ENCODE measurements at places on chromosomes 4 and X.

- DNase-seq, result no peak
Measured at GRCh38 chr4:170979736-170980135, 833.5 kb upstream of the GALNTL6 start.

DNA sequence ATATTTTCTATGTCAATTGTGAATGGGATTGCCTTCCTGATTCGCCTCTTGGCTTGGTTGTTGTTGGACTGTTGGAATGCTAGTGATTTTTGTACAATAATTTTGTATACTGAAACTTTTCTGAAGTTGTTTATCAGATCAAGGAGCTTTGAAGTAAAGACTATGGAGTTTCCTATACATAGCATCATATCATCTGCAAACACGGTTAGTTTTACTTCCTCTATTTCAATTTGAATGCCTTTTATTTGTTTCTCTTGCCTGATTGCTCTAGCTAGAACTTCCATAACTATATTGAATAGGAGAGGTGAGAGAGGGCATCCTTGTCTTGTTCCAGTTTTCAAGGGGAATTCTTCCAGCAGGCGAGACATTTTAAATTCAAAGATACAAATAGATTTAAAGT is 226.5 kb downstream of the FBXO8 start:
- DNase-seq, result no peak

DNA sequence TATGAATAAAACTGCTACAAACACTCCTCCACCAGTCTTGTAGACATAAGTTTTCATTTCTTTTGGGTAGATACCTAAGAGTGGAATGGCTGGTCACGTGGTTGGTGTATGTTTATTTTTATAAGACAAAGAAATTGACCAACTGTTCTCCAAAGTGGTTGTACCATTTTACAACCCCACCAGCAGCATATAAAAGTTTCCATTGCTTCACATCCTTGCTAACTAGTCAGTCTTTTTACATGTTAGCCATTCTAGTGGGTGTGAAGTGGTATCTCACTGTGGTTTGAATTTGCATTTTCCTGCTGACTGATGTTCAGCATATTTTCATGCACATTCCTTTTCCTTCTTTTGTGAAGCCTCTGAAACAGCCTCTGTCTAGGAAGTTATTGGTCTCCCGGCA is 76.2 kb upstream of the ADGRG2 start:
- DNase-seq, result no peak

GRCh38 chr4:159023741-159024140 is 79.1 kb upstream of the RAPGEF2 start:
- DNase-seq, result no peak

- DNase-seq, result peak; percentile 81
Measured at GRCh38 chr4:138890891-138891570, 124.5 kb upstream of the NOCT start.

DNA sequence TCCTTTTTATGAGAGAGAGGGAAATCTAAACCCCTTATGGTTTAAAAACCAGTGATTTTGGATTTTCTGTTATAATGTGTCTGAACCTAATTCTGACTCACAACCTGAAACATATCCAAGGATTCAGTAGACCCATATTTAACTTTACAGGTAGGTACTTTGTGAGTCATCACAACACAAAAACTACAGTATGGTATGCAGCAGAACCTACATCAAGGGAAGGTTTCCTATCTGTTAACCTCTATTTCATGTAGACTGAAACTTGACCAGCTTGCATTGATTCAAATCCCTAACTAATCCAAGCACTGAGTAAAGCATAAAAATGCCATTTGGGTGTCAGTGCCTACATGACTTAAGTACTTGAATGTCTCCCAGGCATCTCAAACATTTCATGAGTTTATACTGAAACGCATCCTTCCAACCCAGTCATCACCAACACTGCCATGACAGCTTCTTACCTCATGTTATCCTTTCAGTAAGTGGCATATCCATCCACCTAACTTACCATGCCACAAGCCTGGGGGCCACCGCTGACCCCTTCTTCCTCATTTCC is 4.3 kb upstream of the ARHGAP10 start:
- DNase-seq, result no peak

All from COR-L47 (cell line).